ENCODE measurements at places on chromosomes 5 and 9.

GRCh38 chr9:105093685-105094084 is 150.8 kb upstream of the SLC44A1 start:
- no peak for DNase-seq

- DNase-seq = no peak
Measured at GRCh38 chr9:12652973-12653372, 40.2 kb upstream of the TYRP1 start.

- no peak for DNase-seq
Measured at GRCh38 chr9:82449986-82450385, 461.4 kb downstream of the SPATA31D1 start.

- peak; percentile 24 for DNase-seq
Measured at GRCh38 chr9:37284636-37285035, 137.9 kb upstream of the GRHPR start.

- no peak for DNase-seq
Measured at GRCh38 chr9:129201866-129202265, 23.8 kb upstream of the IER5L start.

DNA sequence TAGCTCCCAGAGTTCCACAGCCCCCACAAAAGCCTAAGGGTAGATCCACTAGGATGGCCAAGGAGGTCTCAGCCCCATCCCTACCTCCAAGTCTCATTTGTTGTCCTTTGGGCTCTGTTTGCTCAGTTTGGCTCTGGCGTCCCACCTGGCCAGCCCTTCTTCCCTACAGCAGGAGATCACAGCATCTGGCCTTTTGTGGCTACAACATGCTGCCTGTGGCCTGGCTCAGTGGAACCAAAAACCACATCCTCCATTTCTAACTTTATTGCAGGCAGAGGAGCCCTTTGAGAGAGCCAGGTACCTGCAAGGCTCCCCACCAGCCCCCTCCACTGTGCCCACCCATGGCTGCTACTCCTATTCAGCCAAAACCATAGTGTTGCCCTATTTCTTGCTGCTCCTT is 11.4 kb downstream of the JADE2 start:
- DNase-seq = no peak

DNA sequence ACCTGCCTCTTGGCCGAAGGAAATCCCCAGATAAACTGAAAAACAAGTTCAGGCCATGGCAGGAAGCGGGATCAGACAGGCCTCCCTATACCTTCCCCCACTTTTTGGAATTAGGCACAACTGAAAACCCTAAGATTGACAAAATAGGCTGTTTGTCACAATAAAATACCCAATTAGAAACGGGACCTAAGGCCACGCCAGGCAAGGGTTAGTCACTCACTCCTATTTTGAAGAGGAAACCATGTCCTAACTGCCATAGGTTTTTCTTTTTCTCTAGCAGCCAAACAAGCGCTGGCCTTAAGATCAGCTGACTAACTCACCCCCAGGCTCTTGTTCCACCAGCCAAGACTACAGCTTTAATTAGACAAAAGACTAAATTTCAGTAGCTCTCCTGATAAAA is 11.9 kb downstream of the FBP2 start:
- DNase-seq = no peak

GRCh38 chr5:14250748-14251701 is 107.9 kb downstream of the TRIO start:
- DNase-seq = no peak

DNA sequence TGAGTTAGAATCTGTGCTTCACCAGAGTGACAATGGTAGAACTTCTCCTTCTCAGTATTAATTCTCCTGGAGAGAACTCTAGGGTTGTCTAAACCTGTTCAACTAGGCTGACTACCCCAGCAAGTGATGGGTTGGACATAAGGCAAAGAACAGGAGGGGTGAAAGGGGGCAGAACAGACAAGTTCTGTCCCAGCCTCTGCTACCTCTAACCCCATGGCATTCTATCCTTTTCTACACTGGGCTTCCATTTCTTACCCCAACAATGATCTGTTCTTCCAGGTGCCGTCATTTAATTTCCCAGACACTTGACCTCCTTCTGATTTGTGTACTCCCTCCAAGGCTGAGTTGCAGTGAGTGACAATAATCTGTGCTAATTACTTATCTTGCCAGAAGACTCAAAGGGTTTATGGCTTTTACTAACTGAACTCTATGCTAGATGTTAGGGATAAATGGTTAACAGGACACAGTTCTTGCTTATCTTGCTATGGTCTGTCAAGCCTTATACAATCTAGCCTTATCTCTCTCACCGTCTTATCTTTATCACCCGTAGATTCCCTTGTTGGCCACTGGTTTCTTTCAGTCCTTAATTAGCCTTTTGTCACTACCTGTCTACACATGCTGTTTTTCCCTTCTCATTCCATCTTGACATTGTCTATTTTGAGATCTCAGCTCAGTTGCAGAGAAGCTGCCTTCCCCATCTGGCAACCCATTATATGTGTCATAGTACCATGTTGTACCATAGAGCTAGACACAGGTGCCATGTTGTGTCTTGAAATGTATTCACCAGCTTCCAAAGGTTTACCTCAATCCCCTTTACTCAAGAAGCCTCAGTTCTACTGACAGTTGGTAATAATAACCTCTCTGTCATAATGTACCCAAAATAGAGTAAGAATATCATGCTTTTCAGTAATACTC is 10.0 kb upstream of the MATR3 start:
- no peak for DNase-seq

DNA sequence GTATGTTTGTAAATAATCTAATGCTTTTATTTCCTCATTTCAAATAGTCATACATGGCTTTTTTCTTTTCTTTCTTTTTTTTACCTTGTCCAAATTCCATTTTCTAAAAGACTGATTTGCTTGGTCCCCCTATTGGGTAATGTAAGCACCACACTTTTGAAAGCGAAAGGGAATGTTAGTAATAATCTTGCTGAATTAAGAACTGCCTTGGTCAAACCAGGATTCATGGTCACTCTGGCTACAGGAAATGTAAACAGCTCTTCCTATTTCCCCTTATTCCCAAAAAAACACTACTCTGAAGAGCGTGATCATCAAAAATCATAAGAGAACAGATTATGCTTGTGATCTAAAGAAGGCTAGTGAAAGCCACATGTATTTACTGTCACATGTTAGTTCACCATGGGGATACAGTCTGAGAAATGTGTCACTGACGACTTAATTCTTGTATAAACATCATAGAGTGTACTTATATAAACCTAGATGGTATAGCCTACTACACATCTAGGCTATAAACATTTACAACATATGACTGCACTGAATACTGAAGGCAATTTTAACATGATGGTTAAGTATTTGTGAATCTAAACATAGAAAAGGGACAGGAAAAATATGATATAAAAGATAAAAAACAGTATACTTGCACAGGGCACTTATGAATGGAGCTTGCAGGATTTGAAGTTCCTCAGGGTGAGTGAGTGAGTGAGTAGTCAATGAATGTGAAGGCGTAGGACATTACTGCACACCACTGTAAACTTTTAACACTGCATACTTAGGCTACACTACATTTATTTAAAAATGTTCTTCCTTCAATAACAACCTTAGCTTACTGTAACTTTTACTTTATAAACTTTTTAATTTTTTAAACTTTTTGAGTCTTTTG is 75.3 kb downstream of the HMGCR start:
- DNase-seq = no peak

DNA sequence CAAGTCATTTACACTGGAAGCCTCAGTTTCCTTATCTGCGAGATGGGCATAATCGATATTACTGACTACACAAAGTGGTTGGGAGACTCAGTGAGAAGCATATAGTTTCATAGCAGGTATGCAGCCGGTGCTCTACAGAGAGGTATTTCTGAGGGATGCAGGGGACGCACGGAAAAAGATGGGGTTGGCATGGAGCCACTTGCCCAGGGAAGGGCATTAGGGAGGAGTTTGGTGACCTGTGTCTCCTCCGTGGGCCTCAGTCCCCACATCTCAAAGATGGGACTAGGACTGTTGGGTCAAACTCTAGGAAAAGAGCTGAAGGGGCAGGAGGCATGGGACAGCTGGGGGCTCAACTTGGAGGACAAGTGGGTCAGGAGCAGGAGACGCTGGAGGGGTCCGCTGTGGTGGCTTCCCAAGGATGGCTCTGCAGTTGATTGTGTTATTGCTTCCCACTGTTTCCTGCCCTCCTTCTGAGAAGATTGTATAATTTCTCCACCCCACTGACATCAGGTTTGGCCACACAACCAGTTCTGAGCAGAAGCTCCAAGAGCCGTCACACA is 158.6 kb upstream of the ALDH1B1 start:
- no peak for DNase-seq

- DNase-seq = no peak
Measured at GRCh38 chr5:31962871-31963307, 211.2 kb downstream of the GOLPH3 start.

GRCh38 chr5:14078716-14079115 is 64.4 kb upstream of the TRIO start:
- no peak for DNase-seq

DNA sequence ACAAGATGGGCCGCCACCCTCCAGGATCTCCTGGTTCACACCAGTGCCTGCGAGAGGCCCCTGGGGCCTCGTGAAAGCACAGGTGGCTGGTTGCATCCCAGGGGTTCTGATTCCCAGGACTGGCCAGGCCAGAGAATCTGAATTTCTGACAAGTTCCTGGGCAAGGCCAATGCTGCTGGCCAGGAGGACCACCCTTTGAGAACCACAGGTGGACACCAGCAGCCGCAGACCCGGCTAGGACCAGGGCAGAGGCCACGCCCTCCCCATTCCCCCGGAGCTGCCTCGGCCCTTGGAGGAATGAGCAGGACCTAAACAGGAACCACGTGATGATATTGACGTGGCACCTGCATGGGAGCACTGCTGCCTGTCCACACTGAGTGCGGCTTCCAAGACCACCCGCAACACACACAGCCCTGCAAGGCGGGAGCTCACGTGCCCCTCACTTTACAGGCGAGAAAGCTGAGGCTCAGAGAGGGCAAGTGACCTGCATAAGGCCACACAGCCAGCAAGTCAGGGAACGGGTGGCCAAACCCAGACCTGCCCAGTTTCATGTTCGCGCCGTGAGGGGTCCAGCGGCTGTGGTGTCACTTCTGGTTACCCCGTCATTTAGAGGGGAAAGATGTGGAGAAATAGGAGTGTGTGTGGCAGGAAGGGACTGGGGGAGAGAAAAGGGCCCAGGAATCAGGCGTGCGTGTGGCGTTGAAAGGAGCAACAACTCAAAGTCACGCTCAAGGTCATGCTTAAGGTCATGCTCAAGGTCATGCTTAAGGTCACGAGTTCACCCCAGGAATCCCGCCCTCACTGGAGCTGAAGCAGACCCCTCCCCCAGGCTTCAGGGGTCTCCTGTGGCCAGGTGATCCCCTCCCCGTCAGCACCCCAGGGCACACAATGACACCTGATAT is 105.9 kb upstream of the IER5L start:
- no peak for DNase-seq

DNA sequence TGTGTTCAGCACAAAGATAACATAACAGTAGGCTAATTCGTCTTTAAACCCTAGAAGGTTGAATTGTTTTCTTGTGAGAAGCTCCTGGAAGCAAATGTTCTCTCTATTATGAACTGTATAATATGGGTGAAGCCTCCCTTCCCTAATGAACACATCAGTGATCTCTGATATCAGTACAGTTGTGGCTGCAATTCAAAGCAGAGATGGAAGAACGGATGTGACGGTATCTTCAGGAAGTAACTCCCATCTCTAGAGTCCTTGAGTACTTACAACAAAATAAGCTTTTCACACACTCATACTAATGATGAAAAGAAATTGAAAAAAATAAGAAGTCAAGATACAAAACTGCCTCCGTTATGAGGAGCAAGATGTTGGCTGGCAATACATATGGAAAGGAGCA is 4.5 kb downstream of the HCN1 start:
- DNase-seq = no peak

DNA sequence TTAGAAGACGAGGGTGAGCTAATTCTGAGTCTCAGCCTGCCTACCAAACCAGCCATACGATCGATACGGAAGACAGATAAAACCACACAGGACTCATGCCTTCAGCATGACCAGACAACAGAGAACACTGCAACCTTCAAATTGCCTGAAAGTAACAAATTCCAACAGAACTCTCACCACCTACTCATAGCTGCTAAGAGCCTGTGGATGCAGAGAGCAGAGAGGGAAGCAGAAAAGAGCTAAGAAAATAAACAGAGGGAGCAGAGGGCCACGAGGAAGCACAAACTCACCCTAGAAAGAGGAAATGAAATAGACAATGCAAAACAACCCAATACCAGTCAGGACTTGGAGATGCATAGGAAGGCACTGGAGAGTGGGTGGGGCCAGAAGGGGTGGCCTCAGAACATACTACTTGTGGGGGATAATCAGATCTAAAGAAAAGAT is 86.7 kb upstream of the TAS2R1 start:
- DNase-seq = no peak

- no peak for DNase-seq
Measured at GRCh38 chr9:124079176-124079925, 67.8 kb downstream of the LHX2 start.

DNA sequence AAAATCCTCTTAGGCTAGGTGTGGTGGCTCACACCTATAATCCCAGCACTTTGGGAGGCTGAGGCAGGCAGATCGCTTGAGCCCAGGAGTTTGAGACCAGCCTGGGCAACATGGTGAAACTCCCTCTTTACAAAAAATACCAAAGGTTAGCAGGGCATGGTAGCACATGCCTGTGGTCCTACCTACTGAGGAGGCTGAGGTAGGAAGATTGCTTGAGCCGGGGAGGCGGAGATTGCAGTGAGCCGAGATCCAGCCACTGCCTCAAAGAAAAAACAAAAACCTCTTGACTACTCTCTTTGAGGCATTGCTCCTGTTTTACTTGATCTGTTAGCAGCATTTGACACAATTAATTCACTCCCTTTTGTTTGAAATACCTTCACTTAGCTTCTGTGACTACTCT is 20.7 kb downstream of the KIF2A start:
- no peak for DNase-seq
